ENCODE measurements at places on chromosomes 7 and 10.

GRCh38 chr7:21352540-21353387 is 75.1 kb upstream of the SP4 start:
- peak; percentile 85 for DNase-seq

DNA sequence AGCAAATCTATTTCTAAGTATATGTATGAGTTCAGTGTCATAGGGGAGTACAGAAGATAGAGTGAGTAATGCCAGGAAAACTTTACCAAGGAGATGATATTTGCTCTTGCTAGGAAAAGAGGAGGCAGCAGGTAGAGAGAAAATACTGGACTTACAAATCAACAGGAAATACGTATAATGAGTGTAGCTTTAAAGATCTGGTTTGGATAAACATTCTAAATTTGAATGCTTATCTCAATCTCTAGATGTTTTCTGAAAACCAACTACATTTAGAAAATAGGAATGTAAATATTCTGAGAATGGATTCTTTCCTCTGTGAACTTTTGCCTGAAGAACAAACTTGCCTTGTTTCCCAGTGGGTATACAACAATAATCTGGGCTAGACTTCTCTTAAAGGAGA is 46.9 kb upstream of the GNAI1 start:
- no peak for DNase-seq

DNA sequence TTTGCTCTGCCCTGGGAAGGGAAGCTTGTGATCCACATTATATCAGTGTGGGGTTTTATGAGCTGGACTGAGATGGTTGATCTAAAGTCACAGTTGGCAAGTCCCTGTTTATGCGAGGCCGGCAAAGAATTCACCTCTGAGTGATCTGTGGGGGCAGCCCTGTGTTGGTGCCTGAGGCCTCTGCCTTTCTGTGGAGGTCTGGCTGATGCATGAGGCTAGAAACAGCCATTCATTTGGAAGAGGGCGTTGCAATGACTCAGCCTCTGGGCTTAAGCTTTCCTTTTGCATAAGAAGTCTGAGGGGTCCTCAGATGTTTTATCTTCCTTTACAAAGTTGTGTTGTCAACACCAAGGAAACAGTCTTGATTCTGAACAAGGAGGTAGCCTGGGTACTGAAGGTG is 126.9 kb downstream of the MGMT start:
- no peak for DNase-seq

GRCh38 chr10:73649876-73650536 is 5.8 kb downstream of the SYNPO2L start:
- DNase-seq, result no peak

GRCh38 chr7:121871188-121871587 is 1.8 kb upstream of the PTPRZ1 start:
- DNase-seq, result no peak

DNA sequence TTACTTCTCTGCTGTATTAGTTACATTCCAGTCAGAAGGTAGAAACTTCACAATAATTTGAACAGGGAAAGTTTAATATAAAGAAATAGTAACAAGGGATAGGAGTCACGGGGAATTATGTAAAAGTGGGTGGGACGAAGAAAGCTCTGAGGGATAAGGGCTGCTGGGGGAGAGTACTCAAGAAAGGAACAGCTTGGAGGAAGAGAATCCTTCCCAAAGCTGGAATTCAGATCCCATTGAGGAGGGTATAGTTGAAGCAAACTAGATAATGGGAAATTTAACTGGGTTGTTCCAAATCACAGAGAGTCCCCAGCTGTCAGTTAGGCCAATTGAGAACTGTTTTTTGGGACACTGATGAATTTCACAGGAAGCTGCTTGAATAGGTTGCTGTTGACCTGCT is 53.2 kb upstream of the MACC1 start:
- DNase-seq, result no peak

GRCh38 chr10:8049045-8049864 is 5.2 kb upstream of the GATA3 start:
- no peak for DNase-seq

- no peak for DNase-seq
Observed at GRCh38 chr10:67609996-67610793, 85.8 kb downstream of the CTNNA3 start.

- DNase-seq, result no peak
Observed at GRCh38 chr10:71397296-71398212, 834 bp downstream of the CDH23 start.

DNA sequence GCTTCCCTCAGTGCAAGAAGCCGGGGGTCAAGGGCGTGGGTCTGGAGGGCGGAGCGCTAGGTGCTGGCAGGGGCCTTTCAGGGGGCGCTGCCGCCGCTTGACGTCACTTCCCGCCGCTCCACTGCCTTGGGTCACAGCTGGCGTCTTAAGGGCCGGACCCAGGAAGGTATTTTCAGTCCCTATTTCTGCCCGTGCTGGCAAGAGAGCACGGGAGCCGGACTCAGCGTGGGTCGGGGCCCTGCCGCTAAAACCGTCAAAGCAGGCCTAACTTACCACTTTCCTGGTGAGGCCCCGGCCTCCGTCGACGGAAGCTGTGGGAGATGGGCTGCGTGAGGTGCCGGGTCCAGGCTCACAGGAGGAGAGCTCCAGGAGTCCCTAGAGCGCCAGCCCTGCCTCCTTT is 12.0 kb downstream of the VAX1 start:
- DNase-seq, result no peak

DNA sequence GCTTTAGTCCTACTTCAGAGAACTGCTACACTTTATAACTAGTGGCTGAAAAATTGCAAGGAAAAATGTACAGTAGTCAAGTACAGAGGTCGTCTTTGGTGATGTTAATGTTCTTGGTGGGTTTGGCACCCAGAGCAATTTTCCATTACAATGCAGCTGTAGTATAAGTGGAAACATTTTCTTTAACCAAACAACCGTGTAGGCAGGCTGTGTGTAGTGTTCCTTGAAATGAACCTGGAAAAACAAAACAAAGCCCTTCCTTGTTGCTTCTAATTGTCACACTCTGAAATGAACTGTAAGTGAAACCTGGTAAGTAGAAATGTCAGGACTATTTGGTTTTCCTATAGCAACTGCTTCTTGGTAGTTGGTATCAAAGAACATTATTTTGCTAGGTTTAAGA is 256.9 kb downstream of the MDFIC start:
- no peak for DNase-seq

GRCh38 chr7:148872188-148872587 is 11.9 kb downstream of the EZH2 start:
- no peak for DNase-seq

GRCh38 chr7:148260599-148260998 is 330.0 kb upstream of the C7orf33 start:
- DNase-seq, result no peak

DNA sequence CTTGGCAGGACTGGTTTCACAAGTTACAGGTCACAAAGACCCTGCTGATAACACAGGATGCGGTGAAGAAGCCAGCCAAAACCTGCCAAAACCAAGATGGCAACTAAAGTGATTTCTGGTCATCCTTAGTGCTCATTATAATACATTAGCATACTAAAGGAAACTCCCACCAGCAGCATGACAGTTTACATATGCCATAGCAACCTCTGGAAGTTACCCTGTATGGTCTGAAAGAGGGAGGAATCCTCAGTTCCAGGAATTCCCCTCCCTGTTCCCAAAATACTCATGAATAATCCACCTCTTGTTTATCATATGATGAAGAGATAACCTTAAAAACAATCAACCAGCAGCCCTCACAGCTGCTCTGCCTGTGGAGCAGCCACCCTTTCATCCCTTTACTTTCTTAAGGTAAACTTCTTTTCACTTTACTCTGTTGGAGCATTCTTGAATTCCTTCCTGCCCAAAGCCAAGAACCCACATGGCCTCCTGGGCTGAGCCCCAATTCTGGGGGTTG is 21.9 kb downstream of the DPY19L1 start:
- DNase-seq, result no peak

DNA sequence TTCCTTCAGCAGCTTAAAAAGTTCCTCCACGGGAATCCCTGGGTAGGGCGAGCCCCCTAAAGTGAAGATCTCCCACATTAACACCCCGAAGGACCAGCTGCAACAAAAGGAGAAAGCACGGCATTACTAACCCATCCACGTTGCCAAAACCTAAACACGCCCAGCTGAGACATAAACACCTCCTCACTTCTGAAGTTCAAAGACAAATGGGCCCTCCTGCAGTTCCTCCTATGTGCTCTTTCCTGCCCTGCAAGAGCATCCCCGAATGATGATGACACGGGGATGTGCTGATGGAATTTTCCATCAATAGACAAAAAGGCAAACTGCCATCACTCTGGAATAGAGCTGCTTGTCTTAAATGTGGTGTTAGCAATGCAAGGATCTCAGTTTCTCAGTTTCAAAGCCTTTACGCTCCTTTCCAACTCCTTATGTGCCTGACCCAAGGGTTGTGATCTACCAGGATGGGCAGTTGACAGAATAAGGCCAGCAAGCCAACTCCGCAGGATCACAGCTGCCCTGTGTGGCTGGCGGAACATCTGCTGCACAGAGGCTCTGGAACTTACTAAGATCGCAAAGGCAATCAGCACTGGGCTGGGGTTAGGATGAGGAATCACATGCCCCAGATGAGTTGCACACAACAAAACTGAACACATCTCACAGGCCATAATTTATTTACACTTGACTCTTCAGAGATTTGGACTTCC is 112.7 kb downstream of the FGFR2 start:
- no peak for DNase-seq

DNA sequence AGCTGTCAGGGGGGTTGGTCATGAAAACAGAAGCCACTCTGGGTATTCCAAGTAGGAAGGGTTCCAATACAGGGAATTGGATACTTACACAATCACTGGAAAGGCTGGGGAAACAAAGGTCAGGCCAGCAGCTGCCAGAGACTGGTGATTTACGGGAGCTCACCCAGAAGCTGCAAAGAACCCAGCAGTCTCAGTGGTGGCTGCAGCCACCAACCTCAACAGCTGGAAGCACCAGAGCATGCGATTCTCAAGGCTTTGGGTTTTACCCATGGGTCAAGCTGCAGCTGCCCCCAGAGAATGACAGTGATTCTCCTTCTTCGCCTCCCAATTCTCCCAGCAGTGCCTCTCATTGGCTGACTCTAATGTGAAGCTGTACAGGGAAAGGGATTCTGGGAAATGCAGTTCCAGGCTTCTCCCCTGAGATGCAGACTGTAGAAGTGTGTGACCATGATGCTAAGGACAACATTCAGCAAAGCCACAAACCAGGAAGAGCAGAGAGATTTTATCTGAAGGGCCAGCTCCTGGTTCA is 107.2 kb upstream of the TCF7L2 start:
- no peak for DNase-seq

All from hematopoietic multipotent progenitor cell (in vitro differentiated cells).